ENCODE measurements at places on chromosomes 3 and 15.
A peak's percentile ranks its signal among the peaks of the same experiment; 100 is the strongest.

- DNase-seq = no peak
These were observed at the start of gene SPATA12 for GRCh38 chr3:57060089-57060821. Gene SPATA12 (plus strand): TSS chr3:57060664. CDS start chr3:57073695, 13,031 bp downstream.

DNA sequence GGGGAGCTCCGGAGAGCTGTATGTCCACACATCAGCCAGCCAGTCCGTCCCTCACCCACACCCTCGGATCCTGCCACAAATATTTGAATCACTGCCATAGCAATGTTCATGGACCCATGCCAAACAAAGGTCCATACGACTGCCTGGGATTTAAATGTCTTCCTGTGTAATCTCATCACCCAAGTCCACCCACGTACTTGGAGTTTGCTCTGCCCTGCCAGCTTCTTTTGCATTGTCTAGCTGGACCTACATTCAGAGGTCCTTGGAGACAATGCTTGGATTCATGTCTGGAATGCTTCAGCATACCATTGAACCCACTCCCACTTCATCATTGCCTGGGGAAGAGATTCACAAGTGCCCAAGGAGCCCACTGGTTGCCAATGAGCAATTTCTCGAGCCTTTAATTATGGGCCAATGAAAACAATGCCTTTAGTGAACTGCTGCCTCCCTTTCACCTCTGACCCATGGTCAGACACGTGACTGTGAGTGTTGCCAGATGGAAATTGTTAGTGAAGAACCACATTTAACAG is 90.4 kb upstream of the PHLDB2 start:
- no peak for DNase-seq

GRCh38 chr3:55690726-55691125 is 203.6 kb upstream of the WNT5A start:
- peak; percentile 35 for DNase-seq

DNA sequence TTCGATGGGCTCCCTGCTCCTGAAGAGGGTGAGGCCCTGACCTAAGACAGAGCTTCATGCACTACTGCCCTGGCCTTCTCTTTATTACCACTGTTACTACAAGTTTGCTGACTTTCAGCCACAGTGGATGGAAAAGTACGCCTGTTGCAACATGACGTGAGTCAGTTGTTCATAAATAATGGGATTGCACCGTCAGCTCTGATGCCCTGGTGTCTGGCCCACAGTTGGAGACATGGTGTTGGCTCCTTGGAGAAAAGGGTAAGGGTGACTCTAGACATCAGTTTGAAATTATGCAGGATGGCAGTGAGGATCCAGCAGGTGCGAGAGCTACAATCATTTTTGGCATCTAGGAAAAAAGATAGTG is 5.5 kb downstream of the PAQR5 start:
- DNase-seq = no peak

Data from D721Med (cell line).